ENCODE measurements at places on chromosomes 5 and 9.

DNA sequence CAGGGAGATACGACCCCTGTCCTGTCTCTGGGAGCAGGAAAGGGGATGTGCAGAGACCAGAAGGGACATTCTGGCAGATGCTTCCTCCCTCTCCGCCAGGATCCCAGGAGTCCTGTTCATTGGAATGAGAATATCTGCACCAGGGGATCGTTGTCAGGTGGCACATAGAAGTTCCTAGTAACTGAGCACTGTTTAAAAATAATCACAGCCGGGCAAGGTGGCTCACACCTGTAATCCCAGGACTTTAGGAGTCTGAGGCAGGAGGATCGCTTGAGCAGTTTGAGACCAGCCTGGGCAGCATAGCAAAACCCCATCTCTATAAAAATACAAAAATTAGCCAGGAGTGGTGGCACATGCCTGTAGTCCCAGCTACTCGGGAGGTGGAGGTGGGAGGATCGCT lies 12.3 kb downstream of the SARDH start:
- DNase-seq, result no peak

GRCh38 chr5:76958991-76959767 lies 6.3 kb downstream of the CRHBP start:
- no peak for DNase-seq

- no peak for DNase-seq
Measured at GRCh38 chr5:1387059-1387755, 42.3 kb upstream of the CLPTM1L start.

- DNase-seq, result no peak
Measured at GRCh38 chr5:90263102-90263820, 146.3 kb downstream of the CETN3 start.

- no peak for DNase-seq
Measured at GRCh38 chr9:137761032-137761431, 116.5 kb upstream of the CACNA1B start.

DNA sequence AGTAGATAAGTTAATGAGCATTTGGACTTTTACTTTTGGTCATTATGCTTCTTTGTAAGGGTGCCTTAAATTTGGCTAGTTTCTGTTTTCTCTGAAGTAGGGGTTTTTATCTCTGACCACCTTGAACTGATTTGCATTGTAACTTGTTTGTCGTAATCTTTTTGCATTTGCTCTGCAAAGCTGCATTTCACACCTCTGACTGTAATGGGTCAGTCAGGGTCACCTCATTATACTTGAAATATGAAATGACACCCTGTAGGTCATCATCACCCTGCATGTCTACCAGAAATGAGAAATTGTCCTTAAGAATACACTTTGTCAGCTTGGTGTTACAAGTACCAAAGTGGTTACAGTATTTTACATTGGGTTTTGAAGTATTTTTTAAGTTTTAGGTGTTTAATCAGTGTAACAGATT lies 74.0 kb downstream of the KCNN2 start:
- no peak for DNase-seq

GRCh38 chr5:144177548-144177947 lies 6.9 kb downstream of the KCTD16 start:
- no peak for DNase-seq

DNA sequence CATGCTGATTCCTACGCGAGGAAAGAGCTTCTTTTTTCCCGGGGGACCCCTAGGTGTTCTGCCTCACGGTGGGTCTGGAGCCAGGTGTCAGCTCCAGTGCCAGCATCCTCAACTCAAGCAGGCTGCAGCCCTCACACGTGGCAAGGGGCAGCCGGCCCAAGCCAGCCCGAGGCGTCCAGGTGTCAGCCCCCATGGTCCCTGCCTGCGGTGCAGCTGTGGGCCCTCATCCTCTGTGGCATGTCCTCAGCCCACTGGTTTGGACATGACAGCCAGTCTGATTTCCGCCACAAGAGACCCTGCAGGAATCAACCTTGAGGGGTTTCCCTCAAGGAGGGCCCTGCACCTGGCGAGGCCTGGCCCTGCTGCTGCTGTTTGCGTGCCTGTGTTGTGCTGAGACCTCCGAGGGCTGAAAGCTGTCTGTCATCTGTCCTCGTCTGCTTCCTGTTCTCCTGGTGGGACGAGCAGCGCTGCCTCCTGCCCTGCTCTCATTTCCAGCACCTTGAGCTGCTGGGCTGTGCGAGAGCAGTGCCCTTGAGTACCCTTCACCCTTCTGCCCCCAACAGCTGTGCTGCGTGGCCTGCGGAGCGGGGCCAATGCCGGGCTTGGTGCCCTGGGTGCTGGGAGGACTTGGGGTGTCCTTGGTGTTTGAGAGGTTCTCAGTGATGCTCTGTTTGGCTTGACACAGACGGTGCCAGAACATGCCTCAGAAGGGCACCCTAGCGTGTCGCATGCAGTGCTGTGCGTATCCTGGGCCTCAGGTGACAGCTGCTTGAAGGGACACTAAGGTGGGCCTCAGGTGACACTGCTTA lies 137.6 kb downstream of the CACNA1B start:
- no peak for DNase-seq

GRCh38 chr9:108245901-108246300 lies 609.9 kb downstream of the ACTL7B start:
- DNase-seq, result no peak

DNA sequence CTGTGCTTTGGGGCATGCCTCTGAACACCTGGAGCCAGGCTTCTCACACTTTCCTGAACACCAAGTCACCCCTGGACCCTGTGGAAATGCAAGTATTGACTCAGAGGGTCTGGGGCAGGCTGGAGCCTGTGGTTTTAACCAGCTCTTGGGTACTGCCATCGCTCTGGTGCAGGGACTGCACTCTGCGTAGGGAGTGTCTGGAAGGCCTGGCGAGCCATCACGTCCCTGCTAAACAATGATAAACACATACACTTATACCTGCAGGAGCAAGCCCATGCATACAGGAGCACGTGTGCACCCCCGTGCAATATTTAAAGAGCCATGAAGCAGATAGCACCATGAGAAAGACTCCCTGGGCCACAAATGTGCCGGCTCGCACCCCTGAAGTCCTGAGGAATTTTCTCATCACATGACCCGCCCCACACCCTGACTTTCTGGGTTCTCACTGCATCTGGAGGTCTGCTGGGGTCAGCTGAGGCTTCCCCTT lies 267.7 kb downstream of the GADD45G start:
- DNase-seq, result no peak

DNA sequence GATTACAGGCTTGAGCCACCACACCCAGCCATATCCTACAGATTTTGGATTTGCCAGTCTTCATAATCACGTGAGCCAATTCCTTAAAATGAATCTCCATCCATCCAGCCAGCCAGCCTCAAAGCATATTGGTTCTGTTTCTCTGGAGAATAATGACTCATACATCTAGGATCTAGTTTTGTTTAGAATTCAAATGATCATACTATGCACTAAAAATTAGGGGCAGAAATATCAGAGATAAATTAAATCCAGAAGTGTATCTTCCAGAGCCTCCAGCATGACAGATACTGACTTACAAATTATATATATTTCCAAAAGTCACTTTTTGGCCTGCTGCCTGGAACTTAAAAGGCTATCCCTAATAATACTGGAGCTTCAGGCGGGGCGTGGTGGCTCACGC lies 119.1 kb upstream of the NR5A1 start:
- DNase-seq, result no peak

DNA sequence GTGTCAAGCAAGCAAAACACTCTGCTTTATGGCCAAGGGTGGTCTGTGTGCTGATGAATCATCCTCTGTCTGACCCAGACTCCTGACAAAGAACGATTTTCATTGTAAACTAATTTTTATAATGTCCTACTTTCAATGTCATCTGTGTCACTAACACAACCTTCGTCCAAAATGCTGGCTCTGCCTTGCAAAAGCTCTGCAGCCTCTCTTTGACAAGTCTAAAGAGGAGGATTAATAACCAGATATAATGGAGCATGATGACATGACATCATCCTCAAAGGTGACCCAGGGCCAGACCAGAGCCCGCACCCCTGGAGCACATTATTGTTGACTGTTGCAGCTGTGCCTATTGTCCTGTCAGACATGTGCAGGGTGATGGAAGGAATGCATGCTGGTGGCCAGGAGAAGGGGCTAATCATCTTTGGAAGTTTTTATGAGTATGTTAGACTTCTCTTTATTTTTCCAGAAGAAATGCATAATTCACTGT lies 589.4 kb downstream of the NR2F1-AS1 start:
- DNase-seq, result no peak

DNA sequence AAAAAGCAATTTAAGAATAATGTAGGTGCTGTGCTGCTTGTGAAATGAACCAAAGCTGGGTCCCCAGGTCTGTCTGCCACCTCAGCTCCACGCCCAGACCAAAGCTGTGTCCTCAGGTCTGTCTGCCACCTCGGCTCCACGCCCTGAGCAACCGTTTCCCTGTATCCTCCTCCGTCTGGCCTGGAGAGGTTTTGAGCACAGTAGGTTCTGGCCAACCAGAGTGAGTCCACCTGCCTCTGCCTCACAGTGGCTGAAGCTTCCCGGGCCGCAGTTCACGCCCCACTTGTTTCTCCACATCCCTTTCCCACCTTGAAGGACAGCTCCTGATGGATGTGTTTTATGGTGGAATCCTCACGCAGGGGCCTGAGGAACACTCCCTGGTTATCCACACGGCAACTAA lies 120.5 kb downstream of the ADAMTS2 start:
- no peak for DNase-seq

GRCh38 chr5:143222287-143223231 lies 180.9 kb downstream of the NR3C1 start:
- no peak for DNase-seq

GRCh38 chr5:6638236-6638635 lies 5.0 kb downstream of the SRD5A1 start:
- DNase-seq, result no peak

- peak; percentile 80 for DNase-seq
Measured at GRCh38 chr5:95960667-95961616, 709 bp downstream of the ELL2 start.

DNA sequence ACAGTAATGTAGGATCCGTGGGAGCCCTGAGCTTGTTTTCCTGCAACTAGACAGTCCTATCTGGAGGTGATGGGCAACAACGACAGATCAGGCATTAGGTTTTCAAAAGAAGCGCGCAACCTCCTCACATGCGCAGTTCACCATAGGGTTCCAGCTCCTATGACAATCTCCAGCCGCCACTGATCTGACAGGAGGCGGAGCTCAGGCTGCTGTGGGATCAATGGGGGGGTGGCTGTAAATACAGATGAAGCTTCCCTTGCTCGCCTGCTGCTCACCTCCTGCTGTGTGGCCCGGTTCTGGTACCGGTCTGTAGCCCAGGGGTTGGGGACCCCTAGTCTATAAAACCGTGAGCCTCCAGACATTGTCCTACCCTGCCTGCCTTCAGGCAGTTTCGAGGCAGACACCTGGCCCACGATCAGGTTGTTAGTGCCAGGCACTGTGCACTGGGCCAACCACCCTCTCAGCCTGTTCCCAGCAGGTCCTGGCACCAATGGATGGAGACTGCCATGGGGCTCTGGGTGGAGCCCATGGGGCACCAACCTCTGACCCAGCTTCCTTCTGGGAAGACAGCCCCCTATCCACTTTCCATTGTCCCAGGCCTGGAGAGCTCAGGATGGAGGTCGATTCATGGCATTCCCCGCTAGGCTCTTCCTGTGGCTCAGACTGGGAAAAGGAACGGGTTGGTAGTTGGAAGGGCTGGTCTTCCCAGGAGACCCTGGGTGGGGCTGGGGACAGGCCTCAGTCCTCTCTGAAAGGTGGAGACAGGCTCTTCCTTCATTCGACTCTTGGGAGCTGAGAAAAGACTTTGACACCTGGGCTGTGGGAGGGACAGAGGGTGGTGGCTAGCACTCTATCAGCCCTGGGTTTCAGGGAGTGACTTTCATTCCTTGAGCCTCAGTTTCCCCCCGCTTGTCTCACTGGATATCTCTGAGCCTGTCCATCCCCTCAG lies 1.7 kb downstream of the ENDOG start:
- no peak for DNase-seq

- DNase-seq, result no peak
Measured at GRCh38 chr9:89015336-89015735, 24.1 kb downstream of the S1PR3 start.

GRCh38 chr5:87081511-87082372 lies 185.9 kb upstream of the RASA1 start:
- DNase-seq, result no peak

- DNase-seq, result no peak
Measured at GRCh38 chr9:5013374-5013773, 28.3 kb downstream of the JAK2 start.

- no peak for DNase-seq
Measured at GRCh38 chr5:140342287-140342686, 4.1 kb downstream of the HBEGF start.

GRCh38 chr5:13552361-13552760 lies 392.1 kb downstream of the DNAH5 start:
- DNase-seq, result no peak

- DNase-seq, result peak; percentile 79
Measured at GRCh38 chr9:90915693-90916092, 114.1 kb downstream of the SYK start.

DNA sequence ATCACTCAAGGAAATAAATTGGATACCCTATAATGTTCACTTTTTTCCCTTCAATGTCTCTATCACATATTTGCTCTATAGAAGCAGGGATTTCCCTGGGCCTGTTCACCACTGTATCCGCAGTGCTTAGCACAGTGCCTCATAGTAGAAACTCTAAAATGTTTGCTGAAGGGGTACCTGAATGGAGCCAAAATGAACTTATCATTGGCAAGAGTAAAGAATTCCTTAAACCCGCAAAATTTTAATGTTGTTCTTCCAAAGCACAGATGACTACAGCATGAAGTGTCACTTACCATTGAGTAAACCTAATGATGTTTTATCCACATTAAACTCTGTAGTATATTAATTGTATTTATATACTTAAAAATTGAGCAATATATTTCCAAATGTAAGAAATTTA lies 96.1 kb downstream of the JAKMIP2 start:
- no peak for DNase-seq

DNA sequence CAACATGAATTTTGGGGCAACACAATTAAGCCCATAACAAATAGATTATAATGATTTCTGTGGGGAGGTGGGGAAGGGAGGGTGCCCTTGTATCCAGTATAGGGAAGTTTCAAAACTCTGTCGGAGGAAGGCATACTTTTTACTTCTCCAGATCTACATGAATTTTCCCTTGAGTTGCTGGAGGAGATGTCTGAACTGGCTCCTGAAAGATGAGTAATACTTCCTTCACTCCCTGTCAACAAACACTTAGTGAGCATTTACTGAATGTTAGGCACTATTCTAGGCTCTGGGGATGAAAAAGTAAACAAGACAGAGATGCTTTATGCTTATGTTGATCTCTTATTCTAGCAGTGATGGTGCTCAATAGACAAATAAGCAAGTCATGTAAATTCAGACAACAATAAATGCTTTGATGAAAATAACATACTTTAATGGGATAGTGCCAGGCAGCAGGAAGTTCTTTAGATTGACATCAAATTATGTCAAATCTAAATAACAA lies 197.9 kb upstream of the ANKH start:
- DNase-seq, result no peak

GRCh38 chr9:114371973-114372917 lies 15.5 kb downstream of the AKNA start:
- DNase-seq, result no peak

DNA sequence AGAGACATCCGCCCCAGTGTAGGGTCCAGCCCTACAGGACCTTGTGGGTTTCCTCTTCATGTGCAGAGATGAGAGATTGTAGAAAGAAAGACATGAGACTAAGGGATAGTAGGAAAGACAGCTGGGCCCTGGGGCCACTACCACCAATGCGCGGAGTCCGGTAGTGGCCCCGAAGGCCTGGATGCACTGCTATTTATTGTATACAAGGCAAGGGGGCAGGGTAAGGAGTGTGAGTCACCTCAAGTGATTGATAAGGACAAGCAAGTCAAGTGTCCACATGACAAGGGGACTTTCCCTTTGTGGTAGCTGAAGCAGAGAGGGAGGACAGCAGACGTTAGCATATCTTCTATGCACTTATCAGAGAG lies 6.2 kb upstream of the TMEM141 start:
- DNase-seq, result no peak

GRCh38 chr5:130871346-130872086 lies 293.5 kb downstream of the HINT1 start:
- peak; percentile 48 for DNase-seq
